CD8-positive, alpha-beta memory T cell (primary cell): ENCODE measurements at places on chromosomes 5 and 9. TPM values are rescaled to one million over a fixed set of nuclear protein-coding genes. Genes with fewer than 3 reads are reported as not detected.

- no peak for DNase-seq
Observed at GRCh38 chr5:3277590-3278196, 317.9 kb upstream of the IRX1 start.

DNA sequence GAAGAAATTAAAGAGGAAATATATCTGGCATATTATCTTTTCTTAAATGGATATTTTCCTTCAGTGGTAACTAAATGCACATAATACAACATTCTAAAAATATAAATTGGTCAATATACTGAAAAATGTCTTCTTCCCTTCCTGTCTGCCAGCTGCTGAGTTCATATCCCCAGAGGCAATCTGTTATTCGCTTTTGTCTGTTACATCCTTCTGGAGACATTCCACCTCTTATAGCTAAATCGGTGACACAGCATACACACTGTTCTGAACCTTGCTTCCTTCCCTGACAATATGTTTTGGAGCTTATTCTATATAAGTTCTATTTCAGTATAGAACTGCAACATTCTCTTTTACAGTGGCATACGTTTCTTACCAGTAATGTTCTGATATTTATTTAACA, 147.8 kb downstream of the TENT4A start:
- no peak for DNase-seq

DNA sequence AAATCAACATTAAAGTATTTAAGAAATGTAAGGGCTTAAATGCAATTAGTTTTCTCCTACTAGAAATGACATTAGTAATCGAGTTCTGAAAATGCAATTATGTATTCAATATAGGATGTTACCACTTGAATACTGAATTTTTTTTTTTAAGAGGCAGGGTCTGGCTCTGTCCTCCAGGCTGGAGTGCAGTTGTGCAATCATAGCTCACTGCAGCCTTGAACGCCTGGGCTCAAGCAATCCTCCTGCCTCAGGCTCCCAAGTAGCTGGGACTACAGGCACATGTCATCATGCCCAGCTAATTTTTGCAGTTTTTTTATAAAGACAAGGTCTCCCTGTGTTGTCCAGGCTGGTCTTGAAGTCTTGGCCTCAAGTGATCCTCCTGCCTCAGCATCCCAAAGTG, 1.5 kb downstream of the CDC20B start:
- DNase-seq, result no peak

- DNase-seq, result no peak
Observed at GRCh38 chr5:125267636-125268248, 521.3 kb upstream of the ZNF608 start.

GRCh38 chr5:143955141-143955540, 143.2 kb downstream of the HMHB1 start:
- no peak for DNase-seq

DNA sequence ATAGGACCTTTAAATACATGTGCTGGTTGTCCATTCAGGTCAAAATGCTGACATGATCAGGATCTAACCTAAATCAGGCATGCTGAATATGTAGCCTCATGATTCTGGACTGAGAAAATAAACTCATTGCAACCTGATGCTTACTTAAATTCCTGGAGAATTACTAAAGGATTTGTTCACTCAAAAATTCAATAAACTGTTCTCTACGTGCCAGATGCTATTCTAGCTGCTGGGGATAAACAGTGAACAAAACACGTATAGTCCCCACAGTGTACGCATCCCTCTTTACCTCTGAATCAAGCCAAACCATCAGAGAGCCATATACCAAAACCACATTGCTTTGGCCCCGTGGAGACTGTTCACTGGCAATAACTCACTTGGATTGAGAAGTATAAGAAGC, 6.1 kb downstream of the SCAI start:
- DNase-seq, result no peak

- DNase-seq, result no peak
Observed at GRCh38 chr5:149724130-149724840, 5.8 kb upstream of the PPARGC1B start.

DNA sequence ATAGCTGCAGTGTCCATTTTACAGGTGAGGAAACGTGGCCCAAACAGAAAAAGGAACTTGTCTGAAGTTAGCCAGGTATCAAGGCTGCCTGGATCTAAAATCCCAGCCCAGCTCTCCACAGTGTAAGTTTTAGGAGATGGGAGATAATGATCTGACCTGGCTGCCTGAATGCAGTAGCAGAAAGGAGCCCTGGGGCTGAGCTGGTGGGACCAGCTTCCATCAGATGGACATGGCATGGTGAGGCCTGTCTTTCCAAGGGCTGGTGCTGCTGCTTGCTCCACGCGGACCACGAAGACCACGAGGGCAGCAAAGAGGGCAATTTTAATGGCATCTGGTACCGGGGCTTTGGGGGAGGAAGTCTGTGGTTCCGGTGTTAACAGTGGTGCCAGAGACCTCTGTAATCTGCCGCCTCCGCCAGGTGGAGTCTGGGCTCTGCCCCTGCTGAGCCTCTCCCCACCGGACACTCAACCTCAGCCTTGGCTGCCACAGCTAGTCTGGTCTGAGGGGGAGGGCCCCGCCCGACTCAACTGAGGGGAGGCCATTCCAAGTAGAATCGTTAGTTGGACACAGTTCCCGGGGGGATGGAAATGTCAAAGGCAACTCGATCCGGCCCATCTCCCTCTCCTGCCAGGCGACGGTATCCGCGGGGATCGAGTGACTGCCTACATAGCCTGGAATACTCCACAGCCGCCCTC, 650 bp downstream of the MYORG start:
- DNase-seq, result peak; percentile 57

- no peak for DNase-seq
Observed at GRCh38 chr5:96001262-96001661, 39.6 kb upstream of the ELL2 start.

GRCh38 chr9:14782286-14783051, 59.9 kb upstream of the CER1 start:
- no peak for DNase-seq

- no peak for DNase-seq
Observed at GRCh38 chr5:172137046-172137445, 51.0 kb downstream of the STK10 start.

- no peak for DNase-seq
Observed at GRCh38 chr9:12633016-12633765, 60.0 kb upstream of the TYRP1 start.

DNA sequence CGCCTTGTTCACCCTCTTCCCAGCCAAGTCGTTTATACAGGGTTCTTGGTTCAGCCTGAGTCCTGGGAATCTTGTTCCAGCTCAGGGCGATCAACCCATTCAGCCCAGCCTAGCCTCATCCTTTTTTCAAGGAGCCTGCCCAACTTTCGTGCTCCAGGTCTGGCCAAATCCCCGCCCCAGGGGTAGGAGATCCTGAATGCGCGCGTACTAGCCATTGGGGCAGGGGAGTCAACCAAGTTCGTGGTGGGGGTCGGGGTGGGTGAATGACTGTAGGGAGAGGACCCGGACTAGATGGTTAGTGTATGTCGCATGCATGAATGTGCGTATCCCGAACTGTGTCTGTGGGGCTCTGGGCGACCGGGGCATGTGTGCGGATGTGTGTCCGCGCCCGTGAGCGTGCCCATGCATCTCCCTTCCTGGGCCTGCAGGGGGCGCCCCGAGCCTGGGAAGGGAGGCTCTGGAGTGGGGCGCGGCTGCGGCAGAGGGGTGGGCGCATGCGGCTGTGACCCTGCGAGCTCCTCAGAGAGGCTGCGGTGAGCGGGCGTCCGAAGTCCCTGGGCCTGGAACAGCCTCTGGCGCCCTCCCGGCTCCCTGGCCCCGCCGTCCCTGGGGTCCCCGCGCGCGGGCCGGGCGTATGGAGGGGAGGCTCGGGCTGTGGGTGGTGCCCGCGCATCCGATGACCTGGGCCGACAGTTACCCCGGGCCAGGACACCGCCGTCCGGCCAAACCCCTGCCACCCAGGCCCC, 8.7 kb downstream of the CCL21 start:
- DNase-seq, result peak; percentile 78

DNA sequence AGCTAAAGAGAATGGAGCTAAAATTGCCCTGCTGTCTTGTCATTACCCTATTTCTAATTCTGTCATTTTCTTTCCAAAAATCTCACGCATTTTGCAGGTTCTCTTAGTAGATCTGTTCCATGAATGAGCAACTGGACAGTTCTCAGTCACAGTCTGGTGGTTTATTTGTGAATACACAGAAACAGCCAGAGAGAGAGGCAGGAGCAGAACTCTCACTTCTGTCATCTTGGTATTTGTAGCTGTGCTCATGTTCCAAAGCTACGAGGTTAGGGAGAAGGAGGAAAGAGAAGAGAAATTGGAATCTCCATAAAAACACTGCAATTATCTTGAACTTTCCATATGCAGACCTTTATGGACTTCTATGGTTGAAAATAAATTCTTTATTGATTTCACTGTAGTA, 118.0 kb upstream of the OR13F1 start:
- no peak for DNase-seq

DNA sequence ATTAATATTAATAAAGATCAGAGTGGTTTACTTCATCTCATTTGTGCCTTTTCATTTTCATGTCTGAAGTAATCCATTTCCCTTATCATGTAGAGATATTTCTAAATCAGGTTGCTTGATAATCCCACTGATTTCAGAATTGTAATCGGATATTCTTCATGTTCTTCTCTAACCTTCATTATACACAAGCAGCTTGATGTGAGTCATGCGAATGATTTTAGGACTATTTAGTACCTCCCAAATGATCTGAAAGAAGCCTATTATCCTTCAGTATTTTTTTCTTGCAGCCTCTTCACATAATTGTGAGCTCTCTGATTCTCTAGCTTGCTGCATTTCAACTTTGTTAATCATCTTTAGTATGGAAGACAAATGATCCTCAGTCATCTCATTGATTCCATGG, 182.0 kb downstream of the GIN1 start:
- DNase-seq, result no peak

GRCh38 chr5:143023411-143024096, 253.4 kb downstream of the ARHGAP26 start:
- DNase-seq, result no peak

HSD17B3 gene
- 0.42 TPM for total RNA-seq

PRR16 gene
- total RNA-seq, result not detected

PCDH12 gene
- total RNA-seq, result 0.88 TPM

RASGEF1C gene
- total RNA-seq, result not detected

TMEM252 gene
- total RNA-seq, result not detected

EIF4EBP3 gene
- 11.1 TPM for total RNA-seq
